ENCODE measurements at places on chromosomes 7 and 10.

GRCh38 chr10:71846816-71847215 lies 4.2 kb downstream of the PSAP start:
- DNase-seq, result no peak

- no peak for DNase-seq
These were observed 249.6 kb downstream of the EXOC4 start for GRCh38 chr7:133502498-133502897.

DNA sequence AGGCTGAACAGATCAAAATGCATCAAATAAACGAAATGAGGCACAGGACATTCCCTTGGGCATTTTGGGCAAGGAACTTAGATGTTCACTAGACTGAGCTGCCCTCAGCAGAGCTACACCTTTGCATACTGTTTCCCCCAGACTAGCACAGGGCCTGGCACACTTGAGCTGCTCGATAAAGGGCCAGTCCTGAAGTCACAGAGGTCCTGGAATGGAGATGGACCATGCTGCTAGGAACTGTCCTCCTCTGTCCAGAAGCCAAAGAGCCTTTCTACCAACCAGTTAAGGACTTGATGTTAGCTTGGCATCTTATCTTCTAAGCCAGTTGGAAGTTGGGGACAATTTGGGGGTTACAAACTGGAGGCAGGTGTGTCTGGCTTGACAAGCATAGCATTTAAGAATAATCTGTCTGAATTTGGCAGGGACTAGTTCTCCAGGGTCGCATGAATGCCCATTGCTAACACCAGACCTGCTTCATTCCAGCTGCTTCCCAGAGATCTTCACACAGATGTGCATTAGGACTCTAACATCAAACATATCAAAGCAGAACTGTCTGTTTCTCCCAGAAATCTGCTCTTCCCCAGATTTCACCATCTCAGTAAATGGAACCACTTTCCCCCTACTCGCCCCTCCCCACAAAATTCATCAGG lies 152.2 kb upstream of the PDE1C start:
- DNase-seq, result no peak

GRCh38 chr7:141992156-141992555 lies 3.5 kb upstream of the MGAM start:
- no peak for DNase-seq

GRCh38 chr10:119516381-119517234 lies 25.9 kb downstream of the RGS10 start:
- DNase-seq, result peak; percentile 70

DNA sequence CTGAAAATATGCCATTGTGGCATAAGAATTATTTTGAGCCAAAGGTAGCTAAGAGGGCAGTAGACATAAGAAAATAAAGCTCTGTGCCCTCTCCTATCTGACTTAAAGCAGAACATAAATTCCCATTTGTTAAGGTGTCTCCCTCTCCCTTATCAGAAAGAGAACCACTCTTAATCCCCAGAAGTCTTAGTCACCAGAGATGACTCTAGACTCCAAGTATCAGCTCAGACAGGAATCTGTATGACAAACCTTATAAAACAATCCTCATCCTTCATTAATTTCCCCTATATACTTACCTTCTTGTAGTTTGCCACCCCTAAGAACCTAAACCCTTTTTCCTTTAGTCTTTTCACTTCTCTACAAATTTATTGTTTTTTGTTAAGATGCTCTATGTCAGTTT lies 21.8 kb upstream of the PIP4K2A start:
- DNase-seq, result no peak

- no peak for DNase-seq
These were observed 222.4 kb downstream of the PTPRN2 start for GRCh38 chr7:158365267-158365666.

GRCh38 chr10:70765794-70766594 lies 19.2 kb downstream of the TBATA start:
- DNase-seq, result no peak

- DNase-seq, result no peak
These were observed 48.2 kb upstream of the FXYD4 start for GRCh38 chr10:43323245-43323644.

DNA sequence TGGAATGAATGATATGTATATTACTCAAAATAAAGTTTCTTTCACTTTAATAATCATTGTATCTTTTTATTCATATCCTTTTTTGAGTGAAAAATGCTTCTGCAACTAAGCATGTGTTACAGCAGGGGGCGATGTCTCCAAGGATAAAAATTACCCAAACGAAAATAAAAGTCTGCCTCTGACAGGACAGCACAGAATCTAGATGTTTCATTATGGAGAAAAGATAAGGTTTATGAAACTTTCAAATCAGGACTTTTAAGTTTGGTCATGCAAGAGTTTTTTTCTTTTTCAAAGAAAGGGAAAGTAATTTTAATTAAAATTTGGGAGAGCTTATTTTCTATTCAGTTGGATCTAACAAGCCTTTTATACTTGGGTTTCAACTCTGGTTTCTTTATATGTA lies 48.4 kb downstream of the TES start:
- DNase-seq, result peak; percentile 55

DNA sequence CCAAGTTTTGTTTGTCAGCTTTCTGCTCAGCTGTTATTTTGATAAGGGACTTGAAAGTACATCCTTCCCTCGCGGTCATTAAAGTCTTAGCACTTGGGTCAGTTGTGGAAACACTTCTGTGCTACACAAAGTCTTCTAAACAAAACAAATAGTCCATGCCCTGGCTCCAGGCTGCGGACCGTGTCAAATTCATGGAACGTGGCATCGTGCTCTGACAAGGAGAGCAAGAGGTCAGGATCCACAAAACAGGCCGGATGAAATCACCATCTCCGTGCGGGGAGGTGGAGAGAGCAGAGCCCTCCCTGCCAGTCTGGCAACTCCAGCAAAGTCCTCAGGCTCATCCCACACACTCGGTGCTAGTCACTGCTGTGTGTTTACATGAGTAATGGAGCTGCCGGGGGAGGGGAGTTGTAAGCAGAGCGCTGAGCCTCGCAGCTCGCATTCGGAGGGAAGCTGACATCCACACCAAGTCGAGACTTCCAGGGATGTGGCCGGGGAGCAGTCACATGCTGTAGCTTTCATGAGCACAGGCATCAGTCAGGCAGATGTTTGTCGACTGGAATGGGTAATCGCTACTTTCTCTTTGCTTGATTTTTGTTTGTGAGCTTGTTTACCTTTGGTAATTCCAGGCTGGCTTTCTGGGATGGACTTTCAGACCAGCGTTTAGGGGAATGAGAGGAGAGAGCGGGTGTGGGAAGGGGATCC lies 147.6 kb downstream of the ARID5B start:
- peak; percentile 73 for DNase-seq

DNA sequence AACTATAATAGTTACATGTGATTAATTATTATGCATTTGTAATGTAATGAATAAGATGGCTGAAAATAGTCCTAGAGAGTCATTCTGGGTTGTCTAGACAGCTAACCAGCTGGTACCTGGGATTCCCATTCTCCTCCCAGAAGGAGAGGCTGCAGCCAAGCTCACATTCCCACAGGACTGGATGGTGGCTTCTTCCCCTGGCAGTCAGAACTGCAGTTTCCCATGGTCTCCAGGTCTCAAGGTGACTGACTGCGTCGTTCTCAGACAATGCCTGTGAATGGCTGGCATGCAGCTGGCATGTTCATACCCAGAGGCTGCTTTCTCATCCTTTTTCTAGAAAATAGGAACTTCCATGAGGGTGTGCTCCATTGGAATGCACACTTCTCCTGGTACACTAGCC lies 21.3 kb downstream of the TAS2R16 start:
- no peak for DNase-seq

- no peak for DNase-seq
These were observed 313.4 kb upstream of the SEMA3C start for GRCh38 chr7:81232084-81232799.

GRCh38 chr7:93728292-93728691 lies 153.8 kb upstream of the CALCR start:
- DNase-seq, result no peak

- peak; percentile 84 for DNase-seq
These were observed 582 bp downstream of the HBP1 start for GRCh38 chr7:107169120-107170050.

- DNase-seq, result no peak
These were observed 756.0 kb downstream of the KCNMA1 start for GRCh38 chr10:76881477-76882220.

DNA sequence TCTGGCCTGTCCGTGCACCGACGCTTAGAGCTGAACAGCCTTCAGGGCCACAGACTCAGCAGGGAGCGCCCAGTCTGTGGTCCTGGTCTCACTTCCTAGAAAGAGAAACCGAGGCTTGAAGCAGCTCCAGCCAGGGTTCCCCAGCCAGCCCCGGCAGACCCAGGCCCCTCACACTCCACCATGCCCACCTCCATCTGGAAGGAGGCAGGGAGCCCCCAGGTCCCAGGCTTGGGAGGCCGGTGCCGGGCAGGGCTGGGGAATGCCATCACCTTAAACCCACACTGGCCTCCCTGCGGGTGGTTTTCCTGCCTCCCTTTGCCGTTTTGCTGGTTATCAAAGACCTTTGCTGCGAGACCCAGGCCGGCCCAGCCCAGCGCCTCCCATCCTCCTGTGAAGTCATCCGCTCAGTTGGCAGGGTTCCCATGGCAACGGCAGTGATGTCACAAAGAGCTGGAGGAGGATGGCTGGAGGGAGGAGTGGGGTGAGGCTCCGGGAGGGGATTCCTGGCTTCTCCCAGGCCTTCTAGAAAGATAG lies 24.0 kb downstream of the ELFN1 start:
- DNase-seq, result no peak

DNA sequence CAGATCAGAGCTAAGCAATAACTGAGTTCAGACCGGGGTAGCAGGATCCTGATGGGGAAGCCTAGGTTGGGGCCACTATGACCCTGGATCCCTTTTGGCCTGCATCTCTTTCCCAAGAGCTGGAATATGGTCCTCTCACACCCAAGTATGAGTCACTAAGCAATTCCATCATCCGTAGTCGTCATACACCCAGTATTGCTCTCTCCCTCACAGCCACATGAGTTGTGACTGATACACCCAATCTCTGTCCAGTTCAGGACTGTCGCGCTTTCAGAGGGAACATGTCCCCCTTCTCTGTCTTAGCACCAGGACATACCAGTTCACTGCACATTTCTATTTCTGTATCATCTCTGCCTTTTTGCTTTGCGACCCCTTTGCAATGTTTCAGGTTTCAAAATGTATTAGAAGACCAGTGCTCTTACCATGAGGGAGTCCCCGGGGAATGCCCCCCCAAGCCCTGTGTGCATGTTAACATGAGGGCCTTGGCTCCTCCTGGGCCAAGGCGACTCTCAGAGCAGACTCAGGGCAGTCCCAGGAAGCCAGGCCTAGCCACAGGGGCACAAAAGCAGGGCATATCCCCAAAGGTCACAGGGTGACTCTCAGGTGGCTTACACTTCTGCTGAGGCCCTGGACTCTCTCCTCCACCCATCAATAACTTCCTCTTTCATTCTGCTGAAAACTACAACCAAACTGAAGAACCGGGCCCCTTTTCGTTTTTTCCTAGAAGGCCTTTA lies 75.3 kb upstream of the SAMD8 start:
- no peak for DNase-seq

GRCh38 chr10:121598263-121599249 lies at the start of gene FGFR2:
Gene FGFR2 (minus strand): TSS chr10:121598444. CDS start chr10:121593817, 4,627 bp downstream.
- no peak for DNase-seq

DNA sequence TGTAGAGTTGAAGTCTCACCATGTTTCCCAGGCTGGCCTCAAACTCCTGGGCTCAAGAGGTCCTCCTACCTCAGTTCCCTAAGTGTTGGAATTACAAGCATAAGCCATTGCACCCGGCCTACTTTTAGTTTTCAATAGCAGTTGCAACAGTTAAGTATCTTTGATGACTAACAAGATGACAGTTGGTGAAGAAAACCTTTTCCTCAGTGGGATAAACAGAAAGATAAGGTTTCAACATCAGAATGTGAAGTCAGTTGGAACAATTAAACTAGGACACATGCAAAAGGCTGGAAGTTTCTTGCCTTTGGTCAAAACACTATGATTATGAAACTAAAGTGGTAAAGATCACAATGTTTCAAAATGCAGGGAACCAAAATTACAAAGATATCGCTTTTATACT lies 169.2 kb downstream of the ZNF438 start:
- no peak for DNase-seq

- peak; percentile 83 for DNase-seq
These were observed 128.8 kb downstream of the GATA3 start for GRCh38 chr10:8183241-8183704.

GRCh38 chr7:51340029-51340838 lies 23.6 kb upstream of the COBL start:
- DNase-seq, result no peak

DNA sequence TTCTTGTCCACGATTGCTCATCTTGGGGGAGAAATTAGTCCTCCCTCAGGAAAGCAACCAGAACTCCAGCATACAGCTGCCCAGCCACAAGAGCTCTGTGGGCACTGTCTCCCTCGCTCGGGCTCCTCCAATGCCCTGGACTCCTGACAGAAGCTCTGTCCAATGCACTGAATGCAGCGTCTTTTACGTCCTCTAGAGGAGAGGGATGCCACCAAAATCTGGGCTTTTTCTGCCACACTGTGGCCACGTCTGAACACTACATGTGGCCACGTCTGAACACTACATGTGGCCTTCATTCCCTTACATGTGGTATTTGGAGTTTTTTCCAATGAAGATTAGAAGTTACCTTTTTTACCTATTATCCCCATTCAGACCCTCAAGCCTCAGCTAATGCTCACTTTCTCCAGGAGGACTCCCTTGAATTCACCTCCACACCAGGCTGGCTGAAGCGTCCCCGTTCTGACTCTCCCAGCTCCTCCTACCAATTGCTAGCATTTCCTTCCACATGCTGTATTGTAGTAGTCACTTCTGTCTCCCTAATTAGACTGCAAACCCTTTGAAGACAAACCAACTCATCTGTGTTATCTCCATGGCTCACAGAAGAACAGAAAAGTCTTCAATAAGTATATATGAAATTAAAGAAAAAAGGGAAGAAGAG lies 134.3 kb upstream of the PDE1C start:
- no peak for DNase-seq

DNA sequence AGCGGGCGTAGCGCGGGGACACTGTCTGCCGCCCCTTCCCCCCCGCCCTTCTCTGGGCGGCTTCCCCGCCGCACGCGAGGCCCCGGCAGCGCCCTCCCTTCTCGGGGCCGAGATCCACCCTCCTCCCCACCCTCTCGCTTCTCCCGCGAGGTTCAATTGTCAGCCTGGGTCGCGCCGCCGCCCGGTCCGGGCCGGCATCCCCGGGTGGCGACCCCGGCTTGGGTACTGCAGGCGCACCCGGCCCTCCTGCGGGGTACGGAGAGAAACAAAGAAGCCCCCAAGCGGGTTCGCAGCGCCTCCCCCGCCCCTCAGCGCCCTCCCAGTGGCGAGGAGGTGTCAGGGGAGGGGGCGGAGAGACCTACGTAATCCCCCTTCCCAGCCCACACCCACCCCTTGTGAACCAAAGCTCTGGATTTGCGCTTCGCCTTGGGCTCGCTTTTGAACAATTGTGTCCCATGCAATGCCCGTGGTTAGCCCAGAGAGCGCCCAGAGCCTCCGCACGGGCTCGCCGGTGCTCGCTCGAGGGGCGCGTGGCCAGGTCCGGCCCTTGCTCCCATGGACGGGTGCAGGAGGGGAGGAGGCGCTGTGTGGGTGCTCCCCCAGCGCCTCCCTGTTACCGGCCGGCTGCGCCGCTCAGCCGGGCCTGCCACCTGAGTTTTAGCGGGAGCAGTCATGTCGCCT lies 634 bp downstream of the HECW1 start:
- no peak for DNase-seq

GRCh38 chr7:22675917-22676343 lies 51.1 kb upstream of the IL6 start:
- DNase-seq, result peak; percentile 74
